ENCODE measurements at places on chromosomes 5 and 9.

DNA sequence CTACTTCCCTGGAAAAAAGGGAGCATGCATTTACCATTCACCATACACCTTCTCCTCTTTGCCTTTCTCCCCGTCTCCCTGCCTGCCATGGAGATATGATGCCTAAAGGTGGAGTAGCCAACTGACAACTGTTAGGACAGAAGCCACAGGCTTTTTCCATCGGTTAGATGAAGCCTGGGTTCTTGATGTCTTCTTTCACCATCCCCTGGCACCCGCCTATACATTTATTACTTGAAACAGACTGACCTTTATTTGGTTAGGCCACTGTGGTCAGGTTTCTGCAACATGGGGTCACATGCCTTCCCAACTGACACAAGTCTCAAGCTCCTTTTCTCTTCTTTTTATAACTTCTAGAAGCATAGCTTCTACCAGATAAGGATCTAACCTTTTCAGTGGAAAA, 7.1 kb downstream of the LCP2 start:
- DNase-seq = no peak

- no peak for DNase-seq
Measured at GRCh38 chr5:56309262-56309826, 76.2 kb upstream of the ANKRD55 start.

- DNase-seq = no peak
Measured at GRCh38 chr5:24235946-24236345, 408.8 kb downstream of the CDH10 start.

GRCh38 chr5:88643315-88643714, 239.7 kb downstream of the MEF2C start:
- no peak for DNase-seq

DNA sequence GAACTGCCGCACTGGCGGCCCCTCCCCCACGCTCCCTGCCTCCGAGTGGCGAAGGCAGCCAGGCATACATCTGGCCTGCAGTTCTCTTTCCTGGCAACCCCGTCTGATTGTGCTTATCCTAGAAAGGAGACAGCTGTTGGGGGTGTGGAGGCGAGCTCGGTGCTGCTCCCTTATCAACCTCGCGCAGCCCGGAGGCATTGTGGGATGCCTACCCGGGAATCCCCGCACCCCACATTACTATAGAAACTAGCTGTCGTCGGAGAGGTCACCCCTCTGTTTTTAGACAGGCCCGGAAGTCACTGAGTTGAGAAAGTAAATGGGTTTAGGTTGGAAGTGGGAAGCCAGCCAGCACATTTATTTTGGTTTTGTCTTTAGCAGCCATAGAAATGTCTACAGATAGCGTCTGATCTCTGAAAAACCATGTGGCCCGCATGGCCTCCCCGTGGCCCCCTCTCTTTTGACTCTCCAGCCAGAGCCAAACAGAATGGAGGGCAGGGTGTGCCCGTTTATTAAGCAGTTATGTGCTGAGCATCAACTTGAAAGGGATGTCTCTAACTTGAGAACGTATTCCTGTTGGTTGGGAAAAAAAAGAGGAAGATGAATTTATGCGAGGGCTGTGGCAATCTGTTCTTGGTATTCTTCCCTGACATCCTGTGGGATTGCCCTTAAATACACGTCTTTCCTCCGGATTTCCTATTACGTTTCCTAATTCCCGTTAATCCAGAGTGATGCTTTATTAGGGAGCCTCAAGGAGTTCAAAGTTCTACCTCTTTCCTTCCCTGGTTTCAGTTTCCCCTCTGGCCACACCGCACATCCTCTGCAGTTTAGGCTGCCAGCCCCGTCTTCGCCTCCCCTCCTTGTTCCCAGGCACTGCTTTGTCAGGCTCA, 3.9 kb downstream of the STC2 start:
- DNase-seq = no peak

DNA sequence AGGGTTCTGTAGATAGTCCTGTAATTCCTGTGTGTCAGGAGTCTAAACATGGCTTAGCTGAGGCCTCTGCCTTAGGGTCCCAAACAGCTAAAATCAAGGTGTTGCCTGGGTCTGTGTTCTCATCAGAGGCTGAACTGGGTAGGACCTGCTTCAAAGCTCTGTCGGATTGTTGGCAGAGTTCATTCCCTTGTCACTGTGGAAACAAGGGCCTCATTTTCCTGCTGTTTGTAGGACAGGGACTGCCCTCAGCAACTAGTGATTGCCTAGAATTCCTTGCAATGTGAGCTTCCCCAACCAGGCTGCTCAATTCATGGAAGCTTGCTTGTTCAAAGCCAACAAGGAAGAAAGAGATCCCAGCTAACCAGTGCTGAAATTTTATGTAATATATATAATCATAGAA, 283.2 kb downstream of the DNAH5 start:
- DNase-seq = no peak

- DNase-seq = no peak
Measured at GRCh38 chr5:171410181-171410580, 9.3 kb upstream of the FGF18 start.

GRCh38 chr5:125489146-125489545, 742.7 kb upstream of the ZNF608 start:
- DNase-seq = no peak

DNA sequence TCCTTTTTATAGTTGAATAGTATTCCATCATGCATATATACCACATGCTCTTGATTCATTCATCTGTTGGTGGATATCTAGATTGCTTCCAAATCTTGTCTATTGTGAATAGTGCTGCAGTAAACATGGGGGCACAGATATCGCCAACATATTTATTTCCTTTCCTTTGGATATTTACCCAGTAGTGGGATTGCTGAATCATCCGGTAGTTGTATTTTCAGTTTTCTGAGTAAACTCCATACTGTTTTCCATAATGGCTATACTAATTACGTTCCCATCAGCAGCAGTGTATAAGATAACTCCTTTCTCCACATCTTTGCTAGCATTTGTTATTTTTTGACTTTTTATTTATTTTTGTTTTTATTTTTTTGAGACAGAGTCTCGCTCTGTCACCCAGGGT, 3.3 kb downstream of the SNX2 start:
- no peak for DNase-seq

GRCh38 chr5:37859805-37860204, 20.0 kb upstream of the GDNF start:
- no peak for DNase-seq

- no peak for DNase-seq
Measured at GRCh38 chr9:21565155-21565554, 83.0 kb upstream of the IFNE start.

Measured in cerebellar cortex (tissue), 1 donor.